ENCODE measurements at places on chromosomes 6 and 20.

GRCh38 chr20:63635431-63636141, 8.7 kb upstream of the GMEB2 start:
- DNase-seq: peak; percentile 59

DNA sequence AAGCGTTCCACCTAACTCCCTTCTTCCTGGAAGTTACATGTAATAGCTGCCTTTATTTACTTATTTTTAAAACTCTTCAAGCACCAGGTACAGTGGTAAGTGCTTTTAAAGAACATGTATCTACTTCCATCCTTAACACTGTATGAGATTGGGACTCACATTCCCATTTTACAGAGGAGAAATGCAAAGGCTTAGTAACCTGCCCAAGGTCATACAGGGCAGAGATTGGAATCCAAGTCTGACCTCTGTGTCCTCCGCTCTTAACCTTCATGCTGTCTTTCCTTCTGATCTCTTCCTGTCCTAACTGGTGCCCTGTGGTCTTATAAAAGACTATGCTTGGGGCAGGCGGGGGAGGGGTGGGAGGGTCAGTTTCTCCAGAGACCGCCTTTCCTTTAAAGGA, 1.6 kb downstream of the B4GALT5 start:
- DNase-seq: no peak

DNA sequence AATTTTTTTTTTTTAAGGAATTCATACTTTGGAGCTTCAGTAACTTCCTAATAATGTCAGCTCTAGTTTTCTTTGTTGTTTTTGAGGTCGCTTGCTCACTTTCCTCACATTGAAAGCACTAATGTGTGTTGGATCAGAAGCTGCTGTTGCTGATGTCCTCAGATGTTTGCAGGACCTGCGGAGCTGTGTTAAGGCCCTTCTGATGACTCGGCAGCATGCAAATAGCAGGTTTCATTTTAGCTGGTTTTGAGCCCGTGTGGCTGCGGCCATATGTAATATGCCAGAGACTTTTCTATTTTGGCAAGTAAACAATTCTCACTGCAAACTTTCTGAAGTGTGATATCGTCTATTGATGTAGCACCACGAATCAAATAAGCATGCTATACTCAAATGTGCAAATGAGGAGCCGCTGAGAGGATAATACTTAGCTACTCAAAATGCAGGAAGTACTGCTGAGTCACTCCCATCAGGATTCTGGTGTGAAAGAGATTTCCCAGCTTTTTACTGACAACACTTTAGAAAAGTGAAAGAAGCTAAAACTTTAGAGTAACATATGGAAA, 187.8 kb downstream of the SASH1 start:
- no peak for DNase-seq

GRCh38 chr6:54614499-54615195, 231.9 kb upstream of the FAM83B start:
- DNase-seq: no peak

GRCh38 chr6:73200735-73201134, 24.6 kb downstream of the KHDC1L start:
- no peak for DNase-seq

DNA sequence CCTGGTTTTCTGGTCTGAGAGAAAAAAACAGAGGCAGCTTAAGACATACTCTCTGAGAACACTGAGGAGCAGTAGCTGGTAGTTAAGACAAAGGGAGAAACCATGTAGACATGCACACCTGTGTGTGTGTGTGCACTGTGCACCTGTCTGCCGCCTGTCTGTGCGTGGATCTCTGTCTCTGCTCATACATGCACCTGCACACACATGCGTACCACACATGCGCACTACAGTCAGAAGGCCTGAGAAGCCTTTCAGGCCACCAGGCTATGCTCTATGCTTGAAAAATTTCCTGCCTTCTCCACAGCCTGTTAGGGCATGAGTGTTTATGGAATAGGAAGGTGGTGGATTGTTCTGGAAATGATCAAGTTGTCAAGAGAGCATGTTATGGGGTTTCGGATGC, 103.5 kb downstream of the CDH4 start:
- no peak for DNase-seq

GRCh38 chr6:149094156-149094555, 223.4 kb upstream of the TAB2 start:
- no peak for DNase-seq

DNA sequence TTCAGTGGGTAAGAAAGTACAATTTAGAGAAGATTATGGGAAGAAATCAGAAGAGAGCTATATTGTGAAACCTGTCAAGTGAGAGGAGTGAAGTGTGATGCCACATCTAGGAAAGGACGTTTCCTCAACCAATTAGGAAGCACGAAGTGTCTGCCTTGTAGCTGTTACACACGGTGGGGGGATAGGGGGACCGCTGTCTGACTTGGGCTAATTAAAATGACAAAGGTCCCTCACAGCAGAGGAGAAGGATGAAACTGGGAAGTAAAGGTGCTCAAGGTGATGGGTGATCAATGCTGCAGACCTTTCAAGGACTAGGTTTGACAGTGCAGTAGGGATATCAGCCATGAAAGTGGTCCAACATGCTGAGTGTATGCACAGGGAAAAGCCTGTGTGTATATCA, 181.1 kb upstream of the PRSS16 start:
- no peak for DNase-seq

GRCh38 chr6:62978920-62979319, 232.3 kb upstream of the FKBP1C start:
- DNase-seq: no peak

DNA sequence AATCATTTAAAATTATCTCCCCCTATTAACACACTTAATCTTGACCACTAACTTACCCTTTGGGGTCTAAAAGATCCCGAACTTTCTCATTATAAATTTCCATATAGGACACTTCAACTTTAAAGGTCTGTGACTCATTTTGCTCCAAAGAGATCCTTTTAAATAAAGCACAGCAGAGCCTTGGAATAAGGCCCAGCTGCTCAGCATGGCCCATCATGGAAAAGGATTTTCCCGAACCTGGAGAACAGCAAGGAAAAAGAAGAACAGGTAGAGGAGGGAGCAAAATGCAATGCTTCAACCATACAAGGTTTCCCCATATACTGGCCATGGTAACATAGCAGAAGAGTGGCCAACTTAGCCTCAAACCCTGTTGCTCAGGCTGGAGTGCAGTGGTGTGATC, 132.1 kb downstream of the KIF13A start:
- no peak for DNase-seq

- DNase-seq: no peak
Measured at GRCh38 chr20:39568109-39568508, 606.0 kb downstream of the DHX35 start.

DNA sequence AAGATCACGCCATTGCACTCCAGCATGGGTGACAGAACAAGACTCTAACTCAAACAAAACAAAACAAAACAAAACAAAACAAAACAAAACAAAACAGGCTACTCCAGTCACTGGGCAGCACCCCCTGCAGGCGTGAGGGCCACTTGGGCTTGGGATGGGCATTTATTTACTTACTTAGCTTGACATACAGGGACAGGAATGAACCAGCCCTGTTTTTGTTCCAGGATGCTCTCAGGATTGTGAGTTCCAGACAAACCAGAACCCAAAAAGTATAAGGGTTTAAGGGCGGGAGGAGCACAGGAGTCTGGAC, 4.0 kb upstream of the PTPN1 start:
- no peak for DNase-seq

DNA sequence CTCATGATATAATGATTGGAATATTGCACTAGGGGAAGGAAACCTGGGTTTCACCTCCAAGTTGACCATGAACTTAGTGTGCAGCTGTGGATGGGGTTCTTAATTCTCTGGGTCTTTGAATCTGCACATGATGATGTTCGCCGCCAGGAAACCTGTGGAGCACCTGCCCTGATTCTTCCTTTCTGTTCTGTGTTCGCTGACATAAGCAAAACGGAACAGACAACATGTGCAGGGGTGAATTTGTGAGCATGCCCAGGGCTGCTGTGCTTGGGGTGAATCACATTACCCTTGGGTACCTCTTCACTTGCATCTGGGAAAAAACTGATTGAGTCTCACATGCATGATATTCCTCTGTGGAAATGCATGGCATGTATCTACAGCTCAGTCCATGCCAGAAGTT, 48.8 kb downstream of the CAP2 start:
- DNase-seq: no peak

- DNase-seq: no peak
Measured at GRCh38 chr20:37346535-37347346, 801 bp downstream of the SRC start.

GRCh38 chr6:111482188-111482958, 645 bp downstream of the REV3L start:
- no peak for DNase-seq

DNA sequence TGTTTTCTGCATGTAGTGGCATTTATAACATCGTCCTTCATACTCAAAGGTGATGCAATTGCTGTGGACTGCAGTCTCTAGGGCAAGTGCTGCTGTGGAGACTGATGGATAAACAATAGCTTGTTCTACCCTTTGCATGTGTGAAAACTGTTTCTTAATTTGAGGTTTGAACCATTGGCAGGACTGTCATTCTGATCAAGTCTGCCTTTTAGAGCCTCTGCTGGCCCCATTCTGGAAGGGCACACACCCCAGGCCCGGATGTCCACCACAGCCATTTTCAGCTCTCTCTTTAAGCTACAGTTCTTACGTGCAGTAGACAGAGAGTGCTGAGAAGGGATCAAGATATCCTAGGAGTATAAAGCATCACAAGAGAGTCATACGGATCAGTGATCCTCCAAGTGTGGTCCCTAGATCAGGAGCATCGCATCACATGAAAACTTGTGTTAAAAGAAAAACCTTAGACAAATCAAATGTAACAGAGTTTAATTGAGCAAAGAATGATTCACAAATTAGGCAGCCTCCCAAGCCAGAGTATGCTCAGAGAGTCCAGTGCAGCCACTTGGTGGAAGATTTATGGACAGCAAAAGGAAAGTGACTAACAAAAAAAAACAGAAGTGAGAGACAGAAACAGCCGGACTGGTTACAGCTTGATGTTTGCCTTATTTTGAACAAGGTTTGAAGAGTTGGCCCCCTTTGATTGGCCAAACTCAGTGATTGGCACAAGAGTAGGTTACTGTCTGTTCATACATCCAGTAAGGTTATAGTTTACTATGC, 52.0 kb downstream of the FRK start:
- no peak for DNase-seq

DNA sequence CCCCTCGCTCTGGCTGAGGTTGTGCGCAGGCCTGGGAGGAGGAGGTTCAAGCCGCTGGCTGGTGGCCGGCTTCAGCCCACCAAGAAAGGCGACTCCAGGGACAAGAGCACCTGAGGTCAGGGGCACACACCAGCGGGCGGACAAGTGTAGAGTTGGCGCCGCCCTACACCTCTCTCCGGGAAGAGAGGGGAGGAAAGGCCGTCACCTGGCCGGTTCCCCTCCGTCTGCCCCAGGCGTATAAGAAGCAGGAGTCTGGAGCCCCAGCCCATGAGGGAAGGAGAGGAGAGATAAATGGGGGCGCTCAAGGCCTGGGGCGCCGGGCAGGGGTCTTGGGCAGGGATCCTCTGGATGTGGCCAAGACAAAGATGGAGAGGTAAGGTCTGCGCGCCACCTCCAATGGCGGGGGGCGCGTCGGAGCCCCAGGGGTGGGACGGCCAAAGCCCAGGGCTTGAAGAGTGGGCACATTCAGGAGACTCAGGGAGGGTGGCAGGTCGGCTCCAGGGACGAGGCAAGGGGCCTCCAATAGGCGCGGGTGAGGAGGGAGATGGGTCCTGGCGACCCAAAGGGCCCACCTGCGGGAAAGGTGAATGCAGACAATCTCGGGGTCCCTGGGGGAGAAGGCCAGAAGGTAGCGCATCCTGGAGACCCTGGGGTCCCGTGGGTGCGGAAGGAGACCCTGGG, 826 bp downstream of the RIMS4 start:
- no peak for DNase-seq

GRCh38 chr6:38057994-38058393, 238.5 kb downstream of the ZFAND3 start:
- DNase-seq: no peak

- no peak for DNase-seq
Measured at GRCh38 chr6:119501798-119502483, 152.4 kb upstream of the MAN1A1 start.

DNA sequence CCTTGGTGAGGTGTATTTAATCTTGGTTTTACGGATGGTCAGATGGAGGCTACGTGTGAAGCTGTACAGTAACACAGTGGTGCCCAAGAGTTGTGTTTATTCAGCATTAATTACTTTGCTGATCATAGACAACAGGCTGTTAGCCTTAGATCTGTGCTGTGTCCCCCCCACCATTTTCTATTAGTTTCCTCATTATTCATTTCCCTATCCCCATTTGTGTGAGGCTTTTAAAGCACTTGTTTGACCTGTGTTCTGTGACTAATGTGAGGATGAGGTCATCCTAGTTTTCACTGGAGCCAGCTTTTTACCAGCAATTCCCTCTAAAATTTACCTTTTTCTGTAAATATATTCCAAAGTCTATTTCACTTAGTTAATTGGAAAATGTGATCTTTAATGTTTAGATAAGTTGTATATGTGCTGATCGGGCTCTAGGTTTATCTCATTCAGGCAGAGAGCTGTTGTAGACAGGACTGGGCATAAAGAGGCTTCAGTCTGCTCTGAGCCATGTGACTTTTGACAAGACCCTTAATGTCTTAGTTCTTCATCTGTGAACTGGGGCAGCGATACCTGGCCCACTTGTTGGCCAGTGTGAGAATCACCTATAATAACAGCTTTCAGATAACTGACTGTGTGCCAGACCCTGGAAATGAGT, 8.4 kb downstream of the MAPRE1 start:
- DNase-seq: no peak

DNA sequence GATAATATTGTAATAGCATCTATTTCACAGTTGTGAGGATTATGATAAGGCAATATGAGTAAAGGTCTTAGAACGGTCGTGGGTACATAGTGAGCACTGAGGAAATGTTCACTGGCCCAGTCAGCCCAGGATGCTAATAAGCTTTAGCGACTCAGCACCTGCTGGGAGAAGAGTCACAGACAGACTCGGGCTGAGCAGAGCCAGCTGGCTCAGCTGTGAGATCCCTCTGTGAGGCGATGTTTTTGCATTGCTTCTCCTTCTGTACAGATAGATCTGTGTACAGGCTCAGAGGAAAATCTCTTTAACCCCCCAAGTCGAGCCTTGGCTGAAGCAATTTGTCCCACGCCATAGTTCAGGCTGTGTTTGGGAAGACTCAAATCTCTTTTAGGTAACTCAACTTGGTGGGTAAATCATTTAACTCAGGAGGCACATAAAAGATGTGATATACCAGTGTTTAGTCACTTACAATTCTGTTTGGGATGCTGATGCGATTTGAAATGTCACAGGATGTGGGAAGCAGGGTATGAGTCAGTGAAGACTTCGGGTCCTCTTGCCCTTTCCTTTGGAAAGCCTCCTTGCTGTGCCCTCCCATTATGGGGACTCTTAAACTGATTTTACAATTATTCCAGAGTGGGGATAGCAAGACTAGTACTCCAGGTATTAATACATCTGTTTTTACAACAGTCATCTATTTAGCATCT, 53.1 kb downstream of the PHACTR1 start:
- DNase-seq: no peak

GRCh38 chr6:104537180-104537579, 322.5 kb downstream of the HACE1 start:
- no peak for DNase-seq

Data from stimulated activated CD8-positive, alpha-beta memory T cell treated with anti-CD3 and anti-CD28 coated beads, Interleukin-2, amount 100 ng/mL, for 1 hour (primary cell).